Caco-2 (cell line): ENCODE measurements at places on chromosomes 12 and 14.

DNA sequence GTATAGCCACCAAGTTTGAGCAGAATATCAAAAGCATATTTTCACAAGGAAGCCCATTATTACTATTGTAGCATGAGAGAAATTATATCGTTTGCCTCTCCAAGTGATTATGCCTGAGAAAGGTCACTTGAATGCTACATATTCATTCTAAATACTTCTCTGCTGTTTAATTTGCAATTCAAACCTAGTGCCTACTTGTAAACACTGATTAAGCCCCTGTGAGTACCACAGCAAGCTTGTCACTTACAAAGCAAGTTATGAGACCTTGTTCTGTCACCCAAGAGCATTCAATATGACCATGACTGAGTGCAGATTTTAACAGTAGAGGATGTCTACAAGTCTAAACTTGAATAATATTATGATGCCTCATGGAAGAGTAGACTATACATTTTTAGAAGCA is 124.7 kb upstream of the SSTR1 start:
- no peak for DNase-seq

GRCh38 chr14:79939235-79939634 is 272.1 kb downstream of the DIO2 start:
- DNase-seq = no peak

DNA sequence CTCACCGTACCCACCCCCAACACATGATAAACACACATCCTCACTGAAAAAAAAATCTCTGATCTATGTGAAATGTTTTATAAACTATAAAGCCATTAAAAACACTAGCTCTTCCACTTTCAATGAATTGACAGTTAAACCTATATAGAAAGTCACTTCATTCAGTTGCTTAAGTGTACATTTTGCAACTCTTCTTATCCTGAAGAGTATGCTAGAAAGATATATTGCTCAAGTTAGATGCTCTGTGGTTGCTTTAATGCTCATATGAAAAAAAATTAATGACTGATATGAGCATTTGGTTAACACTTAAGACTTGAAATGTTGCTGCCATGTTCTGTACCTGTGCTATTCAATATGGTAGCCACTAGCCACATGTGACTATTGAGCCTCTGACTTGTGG is 21.0 kb upstream of the MIA2 start:
- DNase-seq = no peak

- no peak for DNase-seq
These were observed 171.4 kb downstream of the KIF26A start for GRCh38 chr14:104309657-104310369.

- no peak for DNase-seq
These were observed 4.7 kb downstream of the MDM2 start for GRCh38 chr12:68812553-68813241.

DNA sequence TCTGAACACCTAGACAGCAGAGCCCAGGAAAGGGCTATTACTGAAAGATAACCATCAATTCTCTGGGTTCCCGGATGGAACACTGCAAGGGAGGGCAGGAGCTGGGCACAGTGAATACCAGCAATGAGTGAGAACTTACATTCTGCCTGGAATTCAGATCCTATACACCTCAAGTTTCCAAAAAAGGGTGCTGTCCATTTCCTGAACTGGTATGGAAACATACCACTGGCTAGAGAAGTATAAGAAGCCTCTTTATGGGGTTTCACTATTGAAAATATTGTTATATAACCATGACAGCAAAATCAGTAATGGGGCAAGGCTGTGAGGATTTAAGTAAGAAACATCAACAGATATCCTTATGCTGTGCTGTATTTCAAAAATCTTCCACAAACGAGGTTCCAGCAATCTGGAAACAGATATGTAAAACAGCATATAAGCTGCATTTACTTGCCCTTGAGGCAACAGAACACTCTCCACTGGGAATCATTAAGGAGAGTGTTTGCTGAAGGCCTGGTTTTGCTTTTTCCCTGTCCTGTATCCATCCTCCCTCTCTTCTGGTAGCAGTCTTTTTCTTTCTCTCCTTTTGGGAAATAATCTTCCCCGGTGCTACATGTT is 53.3 kb upstream of the GTF2A1 start:
- no peak for DNase-seq

DNA sequence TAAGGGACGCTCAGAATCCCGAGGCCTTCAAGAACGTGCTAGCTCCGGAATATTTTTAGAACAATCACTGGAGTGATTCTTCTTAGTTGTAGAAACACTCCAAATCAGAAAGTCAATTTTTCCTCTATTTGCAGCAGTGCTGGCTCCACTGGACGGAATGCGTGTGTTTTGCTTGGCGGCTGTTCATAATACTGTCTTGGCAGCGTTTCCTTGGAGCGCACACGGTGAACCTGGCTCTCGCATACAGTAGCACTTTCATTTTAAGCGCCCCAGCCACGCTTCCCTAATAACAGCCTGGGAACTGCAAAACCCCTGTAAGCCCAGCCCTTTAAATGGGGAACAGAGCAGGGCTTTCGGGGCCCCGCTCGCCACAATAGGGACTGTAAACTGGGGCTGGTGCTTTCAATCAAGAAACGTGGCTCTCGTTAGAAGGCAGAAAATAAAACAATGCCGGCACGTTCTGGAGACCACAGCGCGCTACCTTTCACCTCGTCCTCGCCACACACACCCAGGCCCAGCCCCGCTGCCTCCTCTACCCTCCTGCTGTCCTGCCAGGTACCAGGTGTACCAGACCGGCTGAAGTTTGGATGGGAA is 79.9 kb downstream of the BCL11B start:
- DNase-seq = no peak

GRCh38 chr12:65894088-65894487 is 69.8 kb downstream of the HMGA2 start:
- DNase-seq = no peak

DNA sequence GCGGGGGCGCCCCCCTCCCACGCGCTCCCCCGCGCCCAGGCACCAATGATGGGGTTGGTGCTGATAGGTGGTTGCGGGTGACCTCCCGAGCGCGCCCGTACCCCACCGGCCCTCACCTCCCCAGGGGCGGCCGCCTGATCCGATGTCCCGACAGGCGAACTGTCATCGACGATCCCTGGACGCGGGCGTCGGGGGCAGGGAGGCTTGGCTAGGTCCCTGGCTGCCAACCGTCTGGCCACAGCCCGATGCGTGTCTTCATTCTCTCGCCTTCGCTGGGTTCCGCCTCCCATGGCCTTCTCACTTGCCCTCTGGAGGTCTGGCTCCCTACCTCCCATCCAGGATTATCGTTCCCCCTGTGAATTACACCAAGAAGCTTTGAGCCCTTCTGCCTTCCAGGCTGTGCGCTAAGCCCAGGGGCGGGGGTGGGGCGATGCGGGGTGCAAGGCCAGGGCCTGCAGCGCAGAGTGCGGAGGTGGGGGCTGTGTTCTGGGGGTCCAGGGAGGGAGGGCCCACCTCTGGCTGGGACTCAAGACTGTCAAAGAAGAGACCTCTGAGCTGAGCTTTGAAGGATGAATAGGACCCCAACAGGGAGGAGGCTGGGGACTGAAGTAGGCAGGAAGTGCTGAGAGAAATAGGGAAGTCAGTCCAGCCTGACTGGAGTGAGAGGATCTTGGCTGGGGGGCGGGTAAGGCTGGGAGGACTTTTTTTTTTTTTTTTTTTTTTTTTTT is 7.7 kb upstream of the RACGAP1 start:
- DNase-seq = peak; percentile 36

DNA sequence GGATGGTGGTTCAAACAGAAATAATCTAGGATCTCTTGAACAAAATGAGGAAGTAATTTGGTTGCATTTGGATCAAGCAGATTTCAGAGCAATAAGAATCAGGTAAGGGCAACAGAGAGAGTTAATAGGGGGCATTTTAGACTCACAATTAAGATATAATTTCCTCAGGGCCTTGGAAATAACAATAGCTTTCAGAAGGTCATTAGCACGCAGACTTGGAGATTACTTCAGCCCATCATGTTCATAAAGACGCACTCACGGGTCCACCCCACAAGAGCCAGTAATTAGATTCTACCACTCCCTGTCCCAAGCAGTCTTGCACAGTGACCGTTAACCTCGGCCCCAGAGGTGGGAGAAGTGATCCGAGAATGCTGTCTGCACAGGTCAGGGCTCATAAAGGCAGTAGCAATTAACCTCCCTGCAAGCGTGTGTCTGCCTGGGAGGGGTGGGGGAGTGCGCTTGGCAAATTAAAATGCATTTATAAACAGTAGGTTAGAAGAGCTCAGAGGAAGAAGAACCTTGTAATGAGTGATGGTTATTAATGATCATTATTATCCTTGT is 125.7 kb upstream of the CCDC196 start:
- DNase-seq = no peak

DNA sequence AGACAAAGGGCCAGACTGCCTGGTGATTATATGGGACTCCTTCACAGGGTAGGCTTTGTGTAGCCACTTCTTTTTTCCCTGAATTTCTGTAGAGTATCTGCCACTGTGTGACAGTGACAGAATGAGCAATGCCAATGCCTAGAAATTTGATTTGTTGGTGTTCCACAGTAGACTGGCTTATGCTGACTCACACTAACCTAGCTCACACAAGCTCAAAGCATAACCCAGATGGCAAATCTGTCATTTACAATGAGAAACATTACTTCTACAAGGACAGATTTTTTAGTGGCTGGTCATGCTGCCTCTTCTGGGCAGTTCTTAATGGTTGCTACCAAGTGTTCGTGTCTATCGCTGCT is 15.9 kb downstream of the CFAP251 start:
- DNase-seq = no peak
